ENCODE measurements at places on chromosomes 3 and 15.
A peak's percentile ranks its signal among the peaks of the same experiment; 100 is the strongest.

GRCh38 chr3:107598926-107599771, 76.4 kb downstream of the BBX start:
- DNase-seq, result no peak

DNA sequence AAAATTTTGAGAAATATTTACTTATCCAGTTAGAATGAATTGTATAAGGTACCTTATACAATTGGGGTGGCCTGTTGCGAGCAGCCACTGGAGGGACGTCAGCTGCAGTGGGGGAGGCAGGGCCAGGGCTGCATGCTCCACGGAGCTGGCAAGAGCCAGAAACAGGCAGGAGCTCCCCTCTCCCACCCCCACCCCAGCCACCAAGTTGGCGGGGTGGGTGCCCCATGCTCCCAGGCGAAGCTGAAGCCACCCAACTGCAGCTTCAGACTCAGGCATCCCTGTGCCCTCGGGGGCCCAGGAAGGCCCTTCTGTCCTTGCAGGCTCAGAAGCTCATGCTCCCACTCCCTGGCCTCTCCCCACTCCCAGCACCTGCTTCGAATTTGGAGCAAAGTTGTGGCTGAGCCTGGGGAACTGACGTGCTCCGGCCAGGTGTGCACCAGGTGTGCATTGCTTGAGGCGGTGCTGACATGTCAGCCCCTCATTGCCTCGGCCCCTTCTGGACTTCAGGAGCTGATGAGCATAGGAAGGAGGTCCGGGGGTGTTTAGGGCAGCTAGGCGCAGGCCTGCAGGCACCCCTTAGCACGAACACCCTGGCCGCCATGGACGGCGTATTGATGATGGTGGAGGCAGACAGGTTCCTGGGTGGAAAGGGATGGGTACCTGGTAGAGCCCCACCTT, 743.8 kb upstream of the GBE1 start:
- DNase-seq, result no peak

GRCh38 chr3:122618614-122619013, 41.2 kb downstream of the PARP15 start:
- DNase-seq, result no peak

DNA sequence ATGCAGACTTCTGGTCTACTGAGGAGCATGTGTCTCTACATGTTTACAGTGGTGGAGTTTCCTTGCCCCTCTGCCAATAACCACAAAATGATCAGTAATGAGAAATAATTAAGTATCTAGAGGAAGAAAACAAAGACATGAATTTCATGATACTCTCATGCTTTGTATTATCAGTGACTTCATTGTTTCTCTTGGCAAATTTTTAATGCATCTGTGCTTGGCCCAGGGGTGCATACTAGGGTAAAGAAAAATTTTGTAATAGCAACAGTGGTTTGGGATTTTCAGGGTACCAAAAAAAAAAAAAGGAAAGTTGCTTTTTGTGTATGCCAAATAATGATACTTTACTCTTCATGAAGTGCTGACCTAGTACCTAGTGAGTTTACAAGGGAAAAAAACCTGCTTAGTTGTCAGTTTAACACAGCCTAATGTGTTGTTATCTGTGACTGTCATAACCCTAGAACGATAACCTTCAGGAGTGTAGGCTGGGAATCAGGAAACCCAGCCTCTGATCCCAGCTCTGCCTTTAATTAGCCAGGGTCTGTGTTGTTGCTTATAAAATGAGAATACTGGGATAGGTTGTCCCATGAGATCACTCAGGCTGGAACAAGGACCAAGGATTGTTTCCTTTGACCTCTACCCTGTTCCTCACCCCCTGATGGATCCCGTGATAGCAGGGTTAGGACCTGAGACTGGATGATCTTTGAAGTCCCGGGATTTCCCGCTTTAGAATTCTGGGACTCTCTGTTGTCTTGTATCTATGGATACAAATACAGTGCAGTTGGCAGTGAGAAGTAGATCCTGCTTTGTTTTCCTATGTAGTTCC, 117.5 kb downstream of the CMSS1 start:
- DNase-seq, result no peak

DNA sequence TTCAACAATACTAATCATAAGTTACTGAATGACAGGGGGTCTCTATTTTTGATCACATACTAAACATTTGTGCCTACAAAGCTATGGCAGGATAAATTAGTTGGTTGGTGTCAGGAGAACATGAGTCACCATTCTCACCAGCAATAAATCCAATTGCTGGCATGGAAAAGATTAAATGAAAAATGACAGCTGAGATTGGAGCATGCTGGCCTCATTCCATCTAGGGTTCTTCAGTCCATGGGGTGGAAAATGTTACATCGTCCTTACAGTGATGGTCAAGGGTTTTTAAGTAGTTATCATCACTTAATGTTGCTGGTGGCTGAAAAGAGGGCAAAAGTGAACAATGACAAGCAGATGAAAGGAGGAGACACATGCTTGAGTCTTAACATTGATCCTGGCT, 180.1 kb upstream of the BCL6 start:
- no peak for DNase-seq

- DNase-seq, result peak; percentile 76
Measured at GRCh38 chr3:16550676-16551341, 37.3 kb upstream of the RFTN1 start.

GRCh38 chr3:101066711-101067129, 73.5 kb upstream of the ABI3BP start:
- no peak for DNase-seq

Measured in NCI-H1694 (cell line).